ENCODE measurements at places on chromosomes 6 and 20.

GRCh38 chr20:33680686-33681085, 5.5 kb downstream of the E2F1 start:
- no peak for DNase-seq

DNA sequence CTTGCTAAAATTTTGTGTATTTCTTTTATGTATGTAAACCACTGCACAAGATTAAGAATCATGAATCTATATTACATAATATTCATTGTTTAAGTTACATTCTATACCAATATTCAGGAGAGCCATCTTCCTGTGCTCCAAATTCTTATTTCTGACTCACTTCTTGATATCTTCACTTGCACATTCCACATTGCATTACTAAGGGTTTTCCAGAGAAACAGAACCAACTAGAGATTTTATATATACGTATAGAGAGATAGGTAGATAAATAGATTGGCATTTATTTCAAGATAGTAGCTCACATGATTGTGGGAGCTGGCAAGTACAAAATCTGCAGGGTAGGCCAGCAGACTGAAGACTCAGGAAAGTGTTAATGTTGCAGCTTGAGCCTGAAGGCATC, 222.2 kb upstream of the PRSS16 start:
- DNase-seq: no peak

- peak; percentile 44 for DNase-seq
These were observed 170.2 kb downstream of the NFATC2 start for GRCh38 chr20:51372176-51372803.

DNA sequence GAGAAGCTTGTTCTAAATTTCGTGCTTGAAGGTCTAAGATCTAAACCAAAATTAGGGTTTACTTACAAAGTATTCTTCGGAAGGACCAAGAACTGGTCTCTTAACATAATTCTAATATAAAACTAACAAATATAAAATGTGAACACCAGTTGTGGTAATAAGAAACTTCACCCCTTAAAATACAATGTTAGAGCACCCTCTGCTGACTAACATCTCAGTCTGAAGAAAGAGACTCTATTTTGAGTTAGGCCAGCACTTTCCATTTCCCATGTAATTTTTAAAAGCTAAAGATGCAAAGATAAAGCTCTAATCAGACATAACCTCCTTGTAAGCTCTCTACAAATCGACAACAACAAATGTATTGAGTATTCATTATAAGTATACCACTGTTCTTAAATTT, 24.6 kb downstream of the ATG5 start:
- no peak for DNase-seq

DNA sequence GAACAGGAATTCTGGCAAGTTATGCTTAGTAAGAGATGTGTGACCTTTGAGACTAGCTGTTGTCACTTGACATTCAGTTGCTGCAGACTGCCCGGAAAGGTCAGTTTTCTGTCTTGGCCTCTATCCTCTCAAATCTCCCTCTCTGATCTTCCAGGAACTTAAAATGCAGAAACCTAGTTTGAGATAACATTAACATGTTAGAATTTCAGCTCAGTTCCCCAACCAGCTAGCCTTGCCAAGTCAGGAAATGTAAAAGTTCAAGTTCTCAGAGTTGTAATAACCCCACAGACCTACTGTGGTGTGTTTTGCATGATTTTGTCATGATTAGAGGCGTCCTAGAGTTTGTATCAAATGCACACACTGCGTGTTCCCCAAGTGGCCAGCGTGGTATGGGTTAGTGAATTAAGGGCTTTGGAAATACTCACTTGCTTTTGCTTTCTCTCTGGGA, 46.6 kb downstream of the DUSP22 start:
- DNase-seq: no peak

GRCh38 chr20:40982415-40983145, 46.0 kb upstream of the TOP1 start:
- no peak for DNase-seq

- no peak for DNase-seq
These were observed 7.1 kb upstream of the ARMC12 start for GRCh38 chr6:35729722-35730121.

GRCh38 chr6:80165143-80165542, 58.7 kb downstream of the BCKDHB start:
- DNase-seq: no peak

GRCh38 chr20:10432079-10432478, 1.9 kb downstream of the MKKS start:
- DNase-seq: no peak

GRCh38 chr6:73308712-73309534, 45.2 kb downstream of the DPPA5 start:
- DNase-seq: no peak

- DNase-seq: no peak
These were observed 52.3 kb upstream of the BCLAF1 start for GRCh38 chr6:136341967-136342366.

- no peak for DNase-seq
These were observed 40.2 kb downstream of the PDYN start for GRCh38 chr20:1953621-1954020.

Data from activated CD4-positive, alpha-beta T cell treated with anti-CD3 and anti-CD28 coated beads for 1 hour (primary cell).